ENCODE measurements at places on chromosomes 3 and 15.

GRCh38 chr15:61923173-61923572 is 137.1 kb downstream of the VPS13C start:
- DNase-seq = no peak

- no peak for DNase-seq
Observed at GRCh38 chr3:71121429-71122167, 461.9 kb downstream of the FOXP1 start.

DNA sequence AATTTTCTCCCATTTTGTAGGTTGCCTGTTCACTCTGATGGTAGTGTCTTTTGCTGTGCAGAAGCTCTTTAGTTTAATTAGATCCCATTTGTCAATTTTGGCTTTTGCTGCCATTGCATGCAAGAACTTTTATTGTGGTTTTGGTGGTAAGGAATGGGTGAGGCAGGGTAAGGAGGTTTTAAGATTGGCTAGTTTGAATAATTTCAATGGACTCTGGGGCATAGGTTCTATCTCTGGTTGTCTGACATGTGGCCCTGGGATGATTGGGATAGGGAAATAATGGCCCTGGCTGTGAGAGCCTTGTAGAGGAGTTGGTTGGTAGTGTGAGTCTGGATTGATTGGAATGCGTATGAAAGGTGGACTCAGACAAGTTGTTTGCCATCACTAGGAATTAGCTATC is 38.0 kb downstream of the SEC22A start:
- no peak for DNase-seq

- no peak for DNase-seq
Observed at GRCh38 chr3:102826636-102827035, 391.8 kb downstream of the ZPLD1 start.

DNA sequence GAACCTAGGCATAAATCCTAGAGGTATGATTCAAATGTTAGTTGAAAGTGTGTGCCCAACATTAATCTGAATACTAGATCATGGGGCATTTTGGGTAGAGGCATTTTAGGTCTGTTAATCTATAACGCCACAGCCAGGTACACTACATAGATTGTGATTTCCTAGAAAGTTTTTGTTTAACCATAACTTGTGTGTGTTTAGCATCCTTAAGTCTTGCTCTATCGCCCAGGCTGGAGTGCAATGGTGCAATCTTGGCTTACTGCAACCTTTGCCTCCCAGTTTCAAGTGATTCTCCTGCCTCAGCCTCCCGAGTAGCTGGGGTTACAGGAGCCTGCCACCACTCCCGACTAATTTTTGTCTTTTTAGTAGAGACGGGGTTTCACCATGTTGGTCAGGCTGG is 59.1 kb downstream of the TRIM71 start:
- DNase-seq = no peak

DNA sequence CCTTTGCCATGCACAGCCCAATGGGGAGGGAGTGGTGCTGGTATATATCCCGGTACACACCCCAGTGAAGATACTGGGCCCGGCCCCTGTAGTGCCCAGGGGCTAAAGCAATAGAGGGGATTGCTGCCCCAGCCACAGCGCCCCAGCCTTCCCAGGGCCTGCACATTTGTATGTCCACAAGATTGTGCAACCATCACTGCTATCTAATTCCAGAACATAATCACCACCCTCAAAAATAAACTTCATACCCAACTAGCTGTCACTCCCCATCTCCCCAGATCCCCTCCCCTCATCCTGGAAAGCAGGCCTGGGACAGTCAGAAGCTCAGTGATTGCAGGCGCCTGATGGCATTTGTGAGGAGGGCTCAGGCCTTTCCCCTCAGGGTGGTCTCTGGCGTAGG is 13.5 kb downstream of the GNAI2 start:
- DNase-seq = no peak

DNA sequence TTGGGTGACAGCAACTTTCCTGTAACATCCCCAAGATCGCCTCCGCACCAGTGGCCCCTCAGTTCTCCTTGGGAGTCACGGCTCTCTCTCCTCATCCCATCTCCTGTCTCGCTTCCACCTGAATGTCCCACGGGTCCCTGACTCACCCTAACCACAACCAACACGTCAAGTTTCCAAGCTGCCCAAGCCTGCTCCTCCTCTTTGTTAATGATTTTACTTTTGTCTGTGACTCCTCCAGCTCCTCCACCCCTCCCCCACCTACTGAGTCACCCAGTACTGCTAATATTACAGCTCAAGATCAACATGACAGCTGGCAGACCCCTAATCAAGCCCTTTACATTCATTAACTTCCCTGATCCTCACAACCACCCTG is 39.3 kb downstream of the BDH1 start:
- DNase-seq = no peak

DNA sequence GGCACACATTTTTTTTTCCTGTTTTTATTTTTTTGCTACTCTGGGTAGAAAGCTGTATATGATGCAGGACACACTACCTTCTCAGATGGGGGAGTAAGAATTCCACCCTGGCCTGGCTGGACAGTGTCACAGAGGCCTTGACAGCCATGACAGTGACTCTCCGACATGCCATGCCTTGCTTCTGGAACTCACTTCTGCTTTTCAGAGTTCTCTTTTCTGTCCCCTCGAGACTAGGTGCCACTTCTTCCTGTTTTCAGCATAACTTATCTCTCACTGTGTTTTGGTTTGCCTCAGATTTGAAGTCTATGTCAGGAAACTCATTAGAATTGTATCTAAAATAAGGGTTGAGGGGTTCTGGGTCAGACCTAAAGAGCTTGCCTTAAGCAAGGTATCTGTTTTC is 69.1 kb upstream of the SEC13 start:
- DNase-seq = no peak
